G401 (cell line): ENCODE measurements at places on chromosomes 2 and 18.
A peak's percentile ranks its signal among the peaks of the same experiment; 100 is the strongest.

DNA sequence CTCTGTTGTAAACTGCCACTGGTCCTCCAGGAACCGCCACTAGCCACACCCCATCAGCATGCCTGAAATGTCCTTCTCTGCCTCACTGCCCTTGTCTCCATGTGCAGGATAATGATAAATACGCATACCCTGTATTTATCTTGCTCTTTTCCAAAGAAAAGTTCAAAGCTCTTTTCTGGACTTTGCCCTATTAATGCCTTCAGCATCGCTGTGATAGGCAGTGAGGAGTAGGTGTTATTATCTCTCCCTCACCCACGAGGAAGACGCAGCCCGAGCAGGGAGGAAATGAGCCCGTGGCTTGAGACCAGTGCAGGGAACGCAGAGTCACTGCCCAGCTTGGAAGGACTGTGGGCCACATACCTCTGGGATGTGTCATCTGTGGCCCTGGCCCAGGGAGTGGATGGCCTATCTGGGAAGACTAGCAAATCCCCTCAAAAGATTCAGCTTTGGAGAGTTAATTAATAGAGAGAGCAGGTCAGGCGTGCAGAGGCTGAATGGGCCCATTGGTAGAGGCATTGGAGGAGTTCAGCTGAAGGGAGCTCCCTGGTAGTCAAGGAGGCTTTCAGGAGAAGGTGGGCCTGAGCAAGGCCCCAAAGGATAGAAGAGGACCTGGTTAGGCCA lies 39.5 kb upstream of the MCFD2 start:
- no peak for DNase-seq

DNA sequence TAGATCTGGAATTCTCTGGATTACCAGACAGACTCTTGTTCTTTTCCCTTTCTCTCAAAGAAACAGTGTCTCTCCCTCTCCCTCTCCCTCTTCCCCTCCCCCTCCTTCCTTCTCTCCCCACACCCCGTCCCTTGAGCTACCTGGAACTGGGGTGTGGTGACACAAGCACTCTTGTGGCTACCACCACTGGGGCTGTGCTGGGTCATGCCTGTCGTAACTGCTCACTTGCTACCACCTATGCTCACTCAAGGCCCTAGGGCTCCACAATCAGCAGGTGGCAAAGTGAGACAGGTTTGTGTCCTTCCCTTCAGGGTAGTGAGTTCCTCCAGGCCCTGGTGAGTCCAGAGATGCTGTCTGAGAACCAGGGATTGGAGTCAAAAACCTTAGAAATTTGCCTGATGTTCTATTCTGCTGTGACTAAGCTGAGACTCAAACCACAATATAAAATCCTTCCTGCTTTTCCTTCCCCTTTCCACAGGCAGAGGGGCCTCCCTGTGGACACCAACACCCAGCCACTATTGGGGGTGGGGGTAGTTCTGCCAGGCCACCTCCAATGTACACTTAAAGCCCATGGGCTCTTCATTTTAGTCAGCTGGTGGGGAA lies 70.8 kb downstream of the OXER1 start:
- DNase-seq = no peak

GRCh38 chr18:60248336-60249330 lies 123.9 kb downstream of the MC4R start:
- DNase-seq = no peak

DNA sequence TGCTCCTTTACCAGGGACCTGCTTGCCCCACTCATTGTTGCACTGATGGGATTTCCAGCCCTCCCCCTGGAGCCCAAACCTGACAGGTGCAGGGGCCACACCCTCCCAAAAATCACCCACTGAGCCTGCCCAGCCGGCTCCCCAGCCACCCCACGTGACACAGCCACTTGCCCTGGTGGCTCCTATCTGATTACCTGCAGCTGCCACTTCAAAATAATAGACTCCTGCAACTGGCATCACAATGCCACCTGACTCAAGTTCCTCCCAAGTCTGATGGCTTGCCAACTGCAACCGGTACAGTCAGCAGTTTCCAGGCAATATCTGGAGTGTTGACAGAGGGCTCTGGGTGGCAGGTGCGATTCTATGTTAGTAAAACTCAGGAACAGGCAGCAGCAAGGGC lies 66.2 kb downstream of the CRACDL start:
- peak; percentile 43 for DNase-seq

DNA sequence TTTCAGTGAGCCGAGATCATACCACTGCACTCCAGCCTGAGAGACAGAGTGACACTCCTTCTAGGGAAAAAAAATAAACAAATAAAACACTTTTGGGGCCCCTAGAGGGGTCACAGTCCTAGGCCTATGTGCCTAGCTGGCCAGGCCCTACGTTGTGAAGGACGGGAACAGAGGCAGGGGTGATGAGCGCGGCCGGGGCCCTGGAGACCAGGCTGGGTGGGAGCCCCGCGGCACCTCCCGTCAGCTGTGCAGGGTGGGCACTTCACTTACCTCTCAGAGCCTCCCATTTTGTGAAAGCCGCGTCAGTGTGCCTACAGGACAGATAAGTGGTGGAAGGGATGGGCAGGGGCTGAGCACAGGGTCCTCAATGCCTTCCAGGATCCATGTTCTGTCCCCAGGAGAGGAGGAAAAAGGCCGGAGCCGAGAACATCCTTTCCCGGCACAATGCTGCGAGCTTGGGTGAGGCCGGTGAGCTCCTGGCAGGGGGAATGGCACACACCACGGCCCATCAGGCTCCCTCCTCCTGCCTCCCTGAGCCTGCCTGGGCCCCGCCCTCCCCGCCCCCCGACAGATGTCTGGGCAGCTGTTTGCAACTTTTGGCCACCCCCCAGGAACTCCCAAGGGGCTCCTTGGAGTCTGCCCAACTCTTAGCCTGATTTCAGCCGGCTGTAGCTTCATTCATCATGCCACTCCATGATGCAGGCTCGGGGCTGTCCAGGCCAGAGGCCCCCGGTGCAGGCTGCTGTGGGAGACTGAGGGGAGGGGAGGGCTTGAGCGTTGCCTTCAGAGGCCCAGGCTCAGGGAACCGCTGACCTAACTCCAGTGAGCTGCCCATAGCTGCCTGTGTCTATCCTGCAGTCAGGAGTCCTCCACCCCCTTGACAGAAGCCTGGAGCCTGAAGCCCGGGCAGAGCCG lies 196.5 kb downstream of the TFCP2L1 start:
- DNase-seq = no peak
